ENCODE measurements at places on chromosomes 12 and 14.

DNA sequence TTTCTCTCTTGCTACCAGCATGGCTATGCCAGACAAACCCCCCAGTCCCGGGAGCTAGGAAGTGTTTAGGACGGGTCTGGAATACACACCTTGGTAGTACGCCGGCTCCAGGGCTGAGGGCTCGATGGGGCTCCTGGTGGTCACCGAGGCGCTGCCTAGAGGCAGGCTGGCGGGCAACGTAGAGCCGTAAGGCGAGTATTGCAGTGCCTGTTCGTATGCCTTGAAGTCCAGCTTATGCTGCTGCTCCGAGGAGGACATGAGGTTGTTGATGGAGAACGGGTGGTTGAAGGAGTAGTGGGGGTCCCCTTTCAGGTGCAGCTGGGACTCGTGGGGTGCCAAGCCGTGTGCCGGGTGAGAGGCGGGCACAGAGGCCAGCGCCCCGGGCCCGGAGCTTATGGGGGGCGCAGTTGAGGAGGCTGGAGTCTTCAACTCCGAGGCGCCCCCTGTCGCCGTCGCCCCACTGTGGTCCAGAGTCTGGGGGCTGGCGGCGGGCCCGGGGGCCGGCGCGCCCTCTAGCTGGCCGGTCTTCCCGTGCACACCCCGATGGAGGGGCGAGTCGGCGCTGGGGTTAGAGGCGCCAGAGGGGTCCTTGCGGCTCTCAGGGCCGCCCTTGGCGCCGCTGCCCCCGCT lies 3.6 kb downstream of the FOXA1 start:
- H3K27me3 ChIP-seq = peaks cover 88% of the 10 kb centered on the region
- DNase-seq = peak; percentile 44
- H3K4me1 ChIP-seq = no peaks in the 10 kb centered on the region

DNA sequence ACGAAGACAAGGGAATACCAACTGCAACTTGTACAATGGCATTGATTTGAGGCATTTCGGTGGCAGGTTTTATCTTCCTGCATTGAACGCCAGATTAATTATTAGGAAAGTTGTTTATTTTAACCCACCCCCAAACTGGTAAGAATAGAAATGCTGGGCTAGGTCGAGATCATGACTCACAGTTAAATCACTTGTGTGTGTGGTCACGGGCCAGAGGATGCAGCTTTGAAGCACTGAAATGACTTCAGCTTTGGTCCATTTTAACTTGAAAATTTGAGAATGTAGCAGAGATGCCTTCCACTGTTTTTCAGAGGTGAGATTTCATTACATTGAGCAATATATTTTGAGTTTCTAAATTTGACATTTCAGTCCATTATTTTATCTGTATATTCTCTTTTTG lies 23.6 kb upstream of the KCNH3 start:
- peaks cover 16% of the 10 kb centered on the region for H3K4me1 ChIP-seq
- no peaks in the 10 kb centered on the region for H3K27me3 ChIP-seq
- DNase-seq = peak; percentile 62
- H3K27ac ChIP-seq = no peak overlapping the region

DNA sequence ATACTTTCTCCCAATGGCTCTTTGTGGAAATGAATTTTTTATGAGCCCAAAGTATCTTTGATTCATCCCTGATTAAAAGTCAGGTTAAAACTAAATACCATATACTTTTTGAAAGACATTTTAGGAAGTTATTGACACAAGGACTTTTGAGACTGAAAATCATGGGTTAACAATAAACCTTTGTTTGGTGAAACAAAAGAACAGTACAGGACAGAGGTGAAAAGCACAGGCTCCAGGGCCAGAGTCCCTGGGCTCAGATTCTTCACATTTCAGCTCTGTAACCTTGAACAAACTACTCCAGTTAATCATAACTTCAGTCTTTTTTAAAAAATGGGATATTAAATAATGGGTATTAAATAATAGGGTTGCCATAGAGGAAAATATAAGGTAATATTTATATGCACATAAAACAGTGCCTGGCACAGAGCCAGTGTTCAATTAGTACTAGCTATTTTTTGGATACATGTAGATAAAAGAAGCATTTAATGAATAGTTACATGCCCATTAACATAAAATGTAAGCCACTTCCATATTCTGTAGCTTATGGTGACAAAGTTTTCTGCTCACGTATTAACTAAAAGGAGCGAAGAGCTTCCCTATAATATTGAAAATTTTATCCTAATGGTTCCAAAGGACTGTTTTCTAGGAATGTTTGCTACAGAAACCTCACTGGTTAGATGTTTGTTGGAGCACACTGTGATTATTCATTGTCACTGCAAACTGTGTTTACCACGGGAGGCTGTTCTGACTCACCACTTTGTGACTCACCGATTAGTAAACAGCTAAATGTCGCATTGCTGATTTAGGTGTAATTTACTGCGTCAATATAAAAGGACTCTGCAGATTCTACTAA lies 255.4 kb downstream of the DAD1 start:
- no peaks in the 10 kb centered on the region for H3K4me1 ChIP-seq
- H3K36me3 ChIP-seq = no peaks in the 10 kb centered on the region
- peak; percentile 49 for DNase-seq
- no peak overlapping the region for H3K4me3 ChIP-seq
- H3K27me3 ChIP-seq = no peaks in the 10 kb centered on the region

DNA sequence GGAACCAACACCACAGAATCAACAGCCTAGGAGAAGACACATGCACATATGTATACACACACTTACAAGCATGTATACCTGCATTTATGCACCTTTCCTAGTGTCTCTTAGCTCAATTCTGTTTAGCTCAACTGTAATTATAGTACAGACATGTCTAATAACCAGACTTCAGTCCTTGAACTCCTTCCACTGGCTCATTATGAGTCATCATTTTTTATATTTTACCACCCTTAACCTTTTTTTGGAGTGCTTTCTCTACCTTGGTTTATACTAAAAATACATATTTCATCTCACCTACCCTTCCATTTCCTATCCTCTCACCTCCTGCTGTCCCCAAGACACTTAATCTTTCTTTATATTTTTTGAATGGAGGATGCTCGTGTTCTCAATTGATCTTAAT lies 110.4 kb downstream of the ARID2 start:
- peaks cover 18% of the 10 kb centered on the region for H3K36me3 ChIP-seq
- no peak for DNase-seq
- H3K4me1 ChIP-seq = no peaks in the 10 kb centered on the region
- H3K4me3 ChIP-seq = no peak overlapping the region
- no peaks in the 10 kb centered on the region for H3K27me3 ChIP-seq
- H3K27ac ChIP-seq = no peak overlapping the region

DNA sequence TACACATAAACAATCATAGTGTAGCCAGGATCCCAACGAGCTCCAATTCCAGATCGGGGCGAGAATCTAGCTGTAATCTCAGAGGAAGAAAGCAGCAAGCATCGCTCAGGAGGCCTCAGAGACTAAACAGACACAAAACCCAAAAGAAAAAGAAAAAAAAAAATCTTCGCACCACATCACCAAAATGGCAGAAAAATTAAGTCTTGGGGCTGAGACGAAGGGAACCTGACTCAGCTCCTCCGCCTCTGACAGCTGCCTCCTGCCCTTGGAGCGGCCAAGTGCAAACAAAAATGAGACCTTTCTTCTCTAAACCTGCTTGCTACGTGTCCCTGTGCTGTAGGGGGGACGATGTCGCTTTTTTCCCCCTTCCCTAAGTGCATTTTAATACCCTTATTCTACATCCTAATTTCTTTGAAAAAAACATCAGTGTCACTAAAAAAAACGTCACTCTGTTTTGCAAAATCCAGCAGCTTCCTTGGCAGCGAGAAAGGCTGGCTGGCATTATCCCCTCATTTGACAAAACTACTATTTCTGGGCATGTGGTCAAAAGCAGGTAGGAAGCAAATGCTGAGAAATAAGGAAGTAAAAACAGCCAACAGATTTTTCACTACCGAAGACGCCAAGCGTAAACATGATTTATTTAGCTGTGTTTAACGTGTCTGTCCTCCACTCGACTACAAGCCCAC lies 30.5 kb downstream of the BCL11B start:
- peaks cover 4% of the 10 kb centered on the region for H3K27me3 ChIP-seq
- no peaks in the 10 kb centered on the region for H3K4me1 ChIP-seq
- H3K36me3 ChIP-seq = no peaks in the 10 kb centered on the region
- H3K27ac ChIP-seq = no peak overlapping the region
- DNase-seq = no peak
- no peak overlapping the region for H3K4me3 ChIP-seq

Data from osteoblast (primary cell).